ENCODE measurements at places on chromosomes 16 and 17.

DNA sequence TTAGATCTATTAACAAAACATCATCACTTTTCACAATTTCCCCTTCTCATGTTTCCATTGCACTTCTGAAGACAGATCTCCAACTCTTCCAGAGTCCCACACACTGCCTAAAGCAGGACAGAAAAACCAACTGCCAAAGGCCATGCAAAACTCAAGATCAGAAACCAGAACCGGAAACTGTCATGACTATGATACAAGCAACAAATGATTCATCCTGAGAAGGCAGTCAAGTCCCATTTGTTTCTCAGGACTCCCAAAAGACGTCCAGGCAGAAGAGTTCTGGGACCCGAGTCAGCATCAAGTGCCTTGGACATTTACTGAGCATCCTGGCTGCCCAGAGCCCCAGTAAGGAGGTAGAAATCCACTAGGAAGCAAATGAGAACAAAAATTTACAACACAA, 38.8 kb downstream of the ERN1 start:
- DNase-seq = no peak

GRCh38 chr17:65430209-65430833, 131.1 kb downstream of the AXIN2 start:
- DNase-seq = no peak

- no peak for DNase-seq
These were observed 428.4 kb downstream of the MAF start for GRCh38 chr16:79171931-79172705.

DNA sequence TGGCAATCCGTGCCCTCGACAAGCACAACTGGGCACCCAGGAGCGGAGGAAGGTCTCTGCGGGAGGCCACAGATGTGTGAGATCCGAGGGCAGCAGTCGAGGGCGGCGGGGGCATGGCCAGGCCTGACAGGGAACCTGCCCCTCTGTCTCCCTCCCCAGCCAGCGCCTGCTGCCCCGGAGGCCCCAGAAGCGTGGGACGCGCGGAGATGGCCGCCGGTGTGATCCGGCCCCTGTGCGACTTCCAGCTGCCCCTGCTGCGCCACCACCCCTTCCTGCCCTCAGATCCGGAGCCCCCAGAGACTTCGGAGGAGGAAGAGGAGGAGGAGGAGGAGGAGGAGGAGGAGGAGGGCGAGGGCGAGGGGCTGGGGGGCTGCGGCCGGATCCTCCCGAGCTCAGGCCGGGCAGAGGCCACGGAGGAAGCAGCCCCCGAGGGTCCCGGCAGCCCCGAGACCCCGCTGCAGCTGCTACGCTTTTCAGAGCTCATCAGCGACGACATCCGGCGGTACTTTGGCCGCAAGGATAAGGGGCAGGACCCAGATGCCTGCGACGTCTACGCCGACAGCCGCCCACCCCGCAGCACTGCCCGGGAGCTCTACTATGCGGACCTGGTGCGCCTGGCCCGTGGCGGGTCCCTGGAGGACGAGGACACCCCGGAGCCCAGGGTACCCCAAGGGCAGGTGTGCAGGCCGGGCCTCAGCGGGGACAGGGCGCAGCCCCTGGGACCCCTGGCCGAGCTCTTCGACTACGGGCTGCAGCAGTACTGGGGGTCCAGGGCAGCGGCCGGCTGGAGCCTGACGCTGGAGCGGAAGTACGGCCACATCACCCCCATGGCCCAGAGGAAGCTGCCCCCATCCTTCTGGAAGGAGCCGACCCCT, 1.7 kb downstream of the PERCC1 start:
- no peak for DNase-seq

DNA sequence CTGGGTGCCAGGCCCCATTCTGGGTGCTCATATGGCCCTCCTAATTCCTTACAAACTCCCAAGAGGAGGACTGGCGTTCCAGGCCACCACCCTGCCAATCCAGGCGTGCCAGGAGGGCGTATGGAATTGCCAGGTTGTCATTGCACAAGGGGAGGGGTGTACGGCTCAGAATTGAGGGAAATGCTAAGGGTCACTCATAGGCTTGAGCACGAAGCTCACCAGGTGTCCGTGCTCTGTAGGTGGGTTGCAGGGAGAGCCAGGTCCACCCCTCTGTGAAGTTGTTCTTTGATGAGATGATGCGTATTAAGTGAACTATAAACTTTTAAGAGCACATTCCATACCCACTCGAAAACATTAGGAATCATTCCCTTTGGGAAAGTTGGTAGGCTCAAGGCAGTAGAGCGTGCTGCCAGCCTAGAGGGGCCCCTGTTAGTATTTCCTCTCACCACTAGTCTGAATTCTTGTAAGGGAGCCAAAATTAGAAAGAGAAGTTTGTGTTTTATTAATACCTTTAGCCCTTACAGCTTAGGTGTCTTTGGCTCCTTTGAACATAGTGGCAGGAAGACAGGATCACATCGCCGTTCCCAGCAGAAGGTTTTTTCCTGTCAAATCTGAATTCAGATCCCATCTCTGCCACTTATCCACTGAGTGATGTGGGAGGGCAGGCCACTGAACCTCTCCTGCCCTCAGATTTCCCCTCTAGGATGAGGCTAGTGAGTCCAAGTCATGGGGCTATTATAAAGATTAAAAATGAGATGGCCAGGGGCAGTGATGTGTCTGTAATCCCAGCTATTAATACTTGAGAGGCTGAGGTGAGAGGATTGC, 38.7 kb upstream of the NFAT5 start:
- DNase-seq = no peak

- DNase-seq = no peak
These were observed 135.9 kb downstream of the KATNIP start for GRCh38 chr16:27685807-27686206.

GRCh38 chr17:37318931-37319594, 56.7 kb upstream of the C17orf78 start:
- DNase-seq = no peak

DNA sequence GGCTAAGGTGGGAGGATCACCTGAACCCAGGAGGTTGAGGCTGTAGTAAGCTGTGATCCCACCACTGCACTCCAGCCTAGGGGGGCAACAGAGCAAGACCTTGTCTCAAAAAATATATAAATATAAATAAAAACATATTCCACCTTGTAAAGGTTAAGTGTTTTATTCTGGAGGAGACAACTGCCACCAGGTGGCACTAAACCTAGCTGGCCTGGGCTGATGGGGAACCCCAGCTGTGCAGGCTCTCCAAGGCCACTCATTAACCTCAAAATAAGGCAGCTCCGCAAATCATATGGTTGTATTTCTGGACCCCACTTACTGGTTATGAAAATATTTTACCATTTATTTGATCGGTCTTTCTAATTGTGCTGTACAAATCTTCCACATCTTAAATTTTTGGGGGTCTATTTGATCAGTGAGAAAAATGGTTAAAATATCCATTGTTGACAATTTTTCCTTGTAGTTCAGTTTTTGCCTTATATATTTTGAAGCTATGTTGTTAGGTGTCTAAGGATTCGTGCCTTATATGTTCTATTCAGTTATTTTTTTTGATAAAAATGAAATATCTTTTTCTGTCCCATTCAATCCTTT, 8.5 kb upstream of the ICAM2 start:
- DNase-seq = peak; percentile 92

DNA sequence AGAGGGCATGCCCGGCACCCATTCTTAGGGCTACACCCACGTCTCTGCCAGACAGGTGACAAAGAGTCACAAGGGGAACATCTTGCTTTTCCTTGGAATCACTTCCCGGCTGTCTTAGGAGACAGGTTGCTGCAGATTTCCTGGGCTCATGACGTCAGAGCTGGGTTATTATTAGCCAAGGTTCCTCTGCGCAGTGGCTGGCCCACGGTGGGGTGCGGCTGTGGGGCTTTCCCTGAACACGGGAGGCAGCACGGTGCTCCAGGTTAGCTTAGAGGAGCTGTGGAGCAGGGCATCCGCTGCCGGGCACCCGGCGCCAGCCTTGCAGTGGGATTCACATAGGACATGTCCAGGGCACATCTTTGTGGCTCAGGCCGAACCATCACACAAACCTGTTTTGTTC, 118.0 kb upstream of the PLCG2 start:
- DNase-seq = no peak

DNA sequence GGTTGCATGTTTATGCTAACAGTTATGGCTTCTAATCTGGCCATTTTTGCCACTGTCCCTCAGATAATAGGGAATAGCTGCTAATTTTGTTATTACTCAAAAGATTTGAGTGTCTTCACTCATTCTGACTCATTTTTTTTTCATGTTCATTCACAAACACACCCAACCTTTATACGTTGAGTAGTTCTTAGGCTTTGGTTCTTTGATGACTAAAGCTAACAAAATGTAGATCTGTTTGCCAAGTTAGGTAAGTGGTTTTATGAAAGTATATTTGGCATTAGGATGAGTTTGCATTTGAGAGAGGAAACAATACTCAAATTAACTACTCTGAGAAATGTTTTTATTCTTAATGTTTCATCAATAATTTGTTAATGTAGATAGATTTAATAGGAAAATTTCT, 3.6 kb downstream of the MAP2K4 start:
- DNase-seq = no peak

GRCh38 chr17:48609759-48610281, 997 bp downstream of the HOXB7 start:
- no peak for DNase-seq

DNA sequence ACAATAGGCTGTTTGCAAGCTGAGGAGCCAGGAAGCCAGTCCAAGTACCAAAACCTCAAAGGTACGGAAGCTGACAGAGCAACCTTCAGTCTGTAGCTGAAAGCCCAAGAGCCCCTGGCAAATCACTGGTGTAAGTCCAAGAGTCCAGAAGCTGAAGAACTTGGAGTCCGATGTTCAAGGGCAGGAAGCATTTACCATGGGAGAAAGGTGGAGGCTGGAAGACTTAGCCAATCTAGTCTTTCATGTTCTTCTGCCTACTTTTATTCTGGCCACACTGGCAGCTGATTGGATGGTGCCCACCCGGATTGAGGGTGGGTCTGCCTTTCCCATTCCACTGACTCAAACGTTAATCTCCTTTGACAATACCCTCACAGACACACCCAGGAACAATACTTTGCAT, 15.3 kb downstream of the CD300LB start:
- DNase-seq = no peak

DNA sequence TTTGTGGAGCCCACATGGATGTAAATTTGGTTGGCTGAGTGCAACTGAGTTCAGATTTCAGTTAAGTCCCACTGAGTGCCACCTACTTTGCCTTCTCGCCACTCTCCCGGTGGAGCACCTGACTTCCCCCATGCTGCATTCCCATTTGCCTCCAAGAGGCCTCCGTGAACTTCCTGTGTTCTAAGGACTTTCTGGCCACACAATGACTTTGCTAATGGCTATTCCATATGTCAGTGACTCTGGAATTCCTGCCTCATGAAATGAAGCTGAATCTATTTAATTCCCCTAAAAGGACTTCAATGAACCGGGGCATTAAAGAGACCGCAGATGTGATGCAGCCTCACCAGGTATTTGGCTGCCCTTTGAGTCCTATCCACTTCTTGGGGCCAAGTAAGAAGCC, 29.9 kb downstream of the ABCC12 start:
- DNase-seq = no peak

- DNase-seq = no peak
These were observed 4.4 kb upstream of the IRX5 start for GRCh38 chr16:54926166-54926838.

DNA sequence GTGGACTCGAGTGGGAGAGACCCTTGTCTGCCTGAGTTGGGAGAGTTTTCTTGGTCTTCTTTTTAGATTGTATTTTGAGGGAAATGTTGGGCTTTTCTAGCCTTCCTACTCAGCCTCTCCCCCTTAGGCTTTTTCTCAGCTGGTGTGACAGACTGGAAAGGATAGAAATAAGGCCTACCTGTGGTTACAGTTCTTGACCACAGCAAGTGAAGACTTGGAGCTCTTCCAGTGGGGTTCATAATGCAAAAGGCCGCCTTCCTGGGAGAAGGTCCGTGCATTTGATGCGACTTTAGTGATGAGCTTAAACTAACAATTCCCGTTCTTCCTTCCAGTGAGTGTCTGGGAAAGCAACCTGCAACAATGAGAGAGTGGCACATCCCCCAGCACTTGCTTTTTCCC, 56.8 kb downstream of the B9D1 start:
- no peak for DNase-seq

- DNase-seq = no peak
These were observed 318.4 kb upstream of the MAF start for GRCh38 chr16:79918916-79919315.

GRCh38 chr17:57507828-57508227, 237.3 kb downstream of the CCDC182 start:
- no peak for DNase-seq

- DNase-seq = no peak
These were observed 1139.8 kb downstream of the CDH11 start for GRCh38 chr16:63982110-63982509.

DNA sequence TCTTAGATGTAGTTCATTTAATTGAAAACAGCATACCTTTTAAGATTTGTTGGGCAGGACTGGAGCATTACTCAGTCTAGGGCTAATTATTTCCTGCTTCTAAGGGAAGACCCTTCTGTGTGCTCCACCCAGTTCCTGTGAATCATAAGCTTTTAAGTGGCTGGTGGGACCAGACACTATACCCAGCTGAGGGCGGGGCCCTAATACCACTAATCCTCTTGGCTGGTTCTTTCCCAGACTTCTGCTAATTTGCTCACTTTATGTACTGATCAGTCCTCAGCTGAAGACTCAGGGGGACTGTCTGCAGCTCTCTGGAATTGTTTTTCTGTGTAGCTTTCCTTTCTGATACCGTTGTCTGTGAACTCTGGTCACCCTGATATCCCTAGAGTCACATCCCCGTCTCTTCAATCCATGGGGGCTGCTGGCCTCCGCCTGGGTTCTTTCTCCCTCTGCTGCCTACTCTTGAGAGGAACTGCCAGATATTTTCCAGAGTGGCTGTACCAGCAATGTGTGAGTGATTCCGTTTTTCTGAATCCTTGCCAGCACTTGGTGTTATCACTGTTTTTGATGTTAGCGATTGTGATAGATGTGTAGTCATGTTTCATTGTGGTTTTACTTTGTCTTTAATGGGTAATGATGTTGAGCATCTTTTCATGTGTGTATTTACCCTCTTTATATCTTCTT, 35.1 kb downstream of the MFSD11 start:
- DNase-seq = no peak

DNA sequence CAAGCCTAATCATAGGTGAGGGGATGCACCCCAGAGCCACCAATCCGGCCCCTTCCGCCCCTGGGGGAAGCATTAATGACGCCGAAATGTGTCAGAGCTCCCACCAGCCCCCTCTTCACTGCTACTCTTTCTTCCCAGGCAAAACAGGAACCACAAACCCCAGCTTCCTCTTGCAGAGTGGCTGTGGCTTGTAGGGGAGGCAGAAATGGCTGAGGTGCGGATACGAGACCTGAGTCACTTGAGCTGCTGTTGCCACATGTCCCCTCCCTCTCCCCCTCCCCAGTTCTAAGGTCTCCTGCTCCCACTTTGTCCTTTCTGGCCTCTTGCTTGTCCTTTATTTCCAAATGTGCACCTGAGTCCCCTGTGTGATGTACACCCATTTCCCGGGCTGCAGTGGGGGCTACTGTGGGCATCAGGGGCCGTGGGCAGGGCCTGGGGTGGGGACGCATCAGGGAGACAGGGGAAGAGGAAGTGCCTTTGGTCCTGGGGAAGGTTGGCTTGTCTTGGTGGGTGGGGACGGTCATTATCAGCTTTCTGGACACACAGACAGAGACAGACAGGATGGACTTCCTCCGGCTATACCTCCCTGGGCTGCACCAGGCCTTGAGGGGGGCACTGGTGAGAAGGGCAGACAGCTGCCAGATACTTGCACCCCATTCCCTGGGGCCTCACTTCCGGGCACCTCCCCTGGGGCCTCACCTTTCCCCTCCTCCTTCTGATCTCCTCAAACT, at the start of gene APOBR:
Gene APOBR, plus strand, starts transcription at position 523 of the 731 bp plus-strand sequence. Its CDS starts 39 bp downstream, at position 562.
- peak; percentile 93 for DNase-seq

All from Peyer's patch (tissue), 4 donors.